Stimulated activated CD8-positive, alpha-beta memory T cell treated with anti-CD3 and anti-CD28 coated beads, Interleukin-7, amount 100 ng/mL, for 48 hours (primary cell): ENCODE measurements at places on chromosomes 11 and 22.

DNA sequence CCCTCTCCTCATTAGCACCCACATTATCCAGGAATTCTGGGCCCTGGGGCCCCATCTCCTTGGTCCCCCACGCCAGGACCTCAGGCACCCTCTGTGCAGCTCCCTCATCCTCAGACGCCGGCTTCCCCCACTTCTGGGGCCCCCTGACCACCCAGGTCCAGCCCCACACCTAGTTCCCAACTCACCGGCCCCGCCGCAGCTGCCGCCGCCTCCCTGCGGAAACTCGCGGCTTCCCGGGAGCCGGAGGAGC lies at the start of gene PCSK7:
Gene PCSK7, minus strand, starts transcription at position 232 of the 250 bp plus-strand sequence. CDS start 2,229 bp downstream, outside the sequence.
- DNase-seq: peak; percentile 51

DNA sequence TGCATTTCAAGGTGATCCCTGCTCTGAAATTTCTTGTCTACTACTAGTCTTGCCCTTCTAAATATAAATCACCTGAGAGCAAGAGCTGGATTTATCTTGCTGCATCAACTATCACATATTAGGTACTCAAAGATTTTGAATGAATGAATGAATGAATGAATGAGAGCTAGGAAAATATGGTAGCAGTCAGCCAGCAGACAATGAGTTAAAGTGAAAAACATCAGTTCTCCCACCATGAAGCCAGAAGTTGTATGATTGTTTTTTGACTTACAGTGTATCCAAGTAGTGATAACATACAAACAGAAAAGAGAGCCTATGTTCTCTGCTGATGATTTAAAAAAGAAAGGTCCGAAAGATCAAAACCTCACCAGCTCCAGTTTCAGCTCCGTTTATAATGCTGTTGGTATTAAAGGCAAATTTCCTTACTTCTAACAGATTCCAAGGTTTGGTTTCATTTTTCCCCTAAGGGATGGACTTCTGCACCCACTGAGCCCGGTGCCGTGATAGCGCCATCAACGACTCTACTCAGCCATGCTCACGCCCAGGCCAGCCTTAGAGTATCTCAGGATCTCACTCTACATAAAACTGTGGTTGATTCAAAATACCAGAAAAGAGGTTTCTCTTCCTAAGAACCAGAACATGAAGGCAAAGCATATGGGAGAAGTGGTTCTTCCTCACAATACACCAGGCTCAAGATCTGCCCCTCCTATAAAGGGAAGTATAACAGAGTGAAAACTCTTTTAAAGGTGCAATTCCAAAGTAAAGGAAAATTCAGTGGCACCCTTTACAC lies 92.0 kb downstream of the SGSM3 start:
- DNase-seq: peak; percentile 19

DNA sequence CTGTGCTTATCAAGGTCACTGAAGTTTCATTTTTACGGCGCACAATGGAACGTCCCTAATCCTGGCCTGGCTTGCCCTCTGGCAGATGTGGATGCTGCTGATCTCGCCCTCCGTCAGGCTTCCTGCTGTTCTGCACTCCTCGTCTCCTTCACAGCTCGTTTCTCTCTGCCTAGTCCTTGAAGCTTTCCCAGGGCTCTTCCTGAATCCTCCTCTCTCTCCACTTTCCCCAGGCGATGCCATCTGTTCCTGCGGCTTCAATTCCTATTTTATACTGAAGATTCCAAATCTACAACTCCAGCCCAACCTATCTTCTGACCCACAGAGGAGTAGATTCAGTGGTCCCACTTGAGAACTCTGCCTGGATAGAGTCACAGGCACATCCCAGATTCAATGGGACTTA lies 14.2 kb downstream of the SLC22A8 start:
- DNase-seq: no peak

GRCh38 chr11:77082838-77083565 lies 16.2 kb downstream of the CAPN5 start:
- no peak for DNase-seq

- DNase-seq: no peak
Measured at GRCh38 chr11:72446929-72447769, 12.8 kb upstream of the CLPB start.

DNA sequence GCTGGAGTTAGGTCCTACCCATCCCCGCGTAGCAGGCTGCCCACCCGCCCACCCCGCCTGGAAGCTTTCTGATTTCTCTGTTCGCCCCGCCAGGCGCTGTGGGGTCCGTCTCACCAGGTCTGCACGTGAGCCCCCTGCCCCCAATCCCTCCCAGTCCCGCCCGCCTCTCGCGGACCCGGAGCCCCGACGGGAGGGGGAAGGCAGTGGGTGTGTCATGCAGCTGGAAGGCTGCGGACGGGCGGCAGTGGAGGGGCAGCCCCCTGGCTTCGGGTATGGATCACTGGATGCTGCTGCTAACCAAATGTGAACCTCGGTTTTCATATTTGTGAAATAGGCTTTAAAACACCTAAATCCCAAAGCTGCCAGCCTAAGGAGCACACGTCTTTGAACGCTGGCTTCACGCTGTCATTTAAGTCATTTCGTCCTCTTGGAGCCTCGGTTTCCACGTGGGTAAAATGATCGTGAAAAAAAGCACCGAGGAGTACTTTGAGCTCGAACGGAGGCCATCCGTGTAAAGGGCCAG lies 568 bp upstream of the BIK start:
- no peak for DNase-seq

DNA sequence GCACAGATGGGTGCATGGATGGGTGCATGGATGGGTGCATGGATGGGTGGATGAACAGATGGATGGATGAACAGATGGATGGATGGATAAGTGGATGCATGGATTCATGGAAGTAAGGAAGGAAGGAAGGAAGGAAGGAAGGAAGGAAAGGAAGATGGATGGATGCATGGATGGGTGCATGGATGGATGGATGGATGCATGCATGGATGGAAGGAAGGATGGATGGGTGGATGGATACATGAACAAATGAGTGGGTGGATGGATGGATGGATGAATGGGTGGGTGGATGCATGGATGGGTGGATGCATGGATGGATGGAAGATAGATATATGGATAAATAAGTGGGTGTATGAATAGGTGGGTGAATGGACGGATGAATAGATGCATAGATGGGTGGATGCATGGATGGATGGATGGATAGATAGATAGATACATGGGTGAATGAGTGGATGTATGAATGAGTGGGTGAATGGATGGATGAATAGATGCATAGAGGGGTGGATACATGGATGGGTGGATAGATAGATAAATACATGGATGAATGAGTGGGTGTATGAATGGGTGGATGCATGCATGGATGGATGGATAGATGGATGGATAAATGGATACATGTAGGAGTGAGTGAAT lies 32.5 kb downstream of the IGF2 start:
- DNase-seq: no peak

DNA sequence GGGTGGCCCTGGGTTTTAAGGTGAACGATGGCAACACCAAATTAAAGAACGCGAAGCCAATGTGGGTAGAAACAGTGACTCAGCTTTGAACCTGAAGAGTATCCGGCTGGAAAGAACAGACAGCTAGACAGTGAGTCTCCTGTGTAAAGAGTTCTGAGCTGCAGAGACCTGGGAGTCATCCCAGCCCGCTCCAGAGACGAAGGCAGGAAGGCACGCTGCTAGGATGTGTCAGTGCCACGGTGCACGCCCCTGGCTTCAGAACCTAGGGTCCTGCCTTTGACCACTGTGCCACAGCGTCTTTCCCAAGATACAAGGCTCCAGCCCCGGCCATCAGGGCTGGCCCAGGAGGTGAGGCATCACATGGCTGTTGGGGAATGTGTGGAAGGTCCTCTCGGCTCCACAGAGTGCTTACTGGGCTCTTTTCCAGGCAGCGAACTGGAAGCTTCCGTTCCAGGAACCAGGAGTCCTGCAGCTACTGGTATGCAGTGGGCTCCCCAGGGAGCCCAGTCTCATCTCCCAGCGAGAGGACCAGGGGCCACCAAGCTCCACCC lies 29.9 kb downstream of the LRFN4 start:
- DNase-seq: no peak

- DNase-seq: no peak
Measured at GRCh38 chr11:79129702-79130101, 311.1 kb downstream of the TENM4 start.

DNA sequence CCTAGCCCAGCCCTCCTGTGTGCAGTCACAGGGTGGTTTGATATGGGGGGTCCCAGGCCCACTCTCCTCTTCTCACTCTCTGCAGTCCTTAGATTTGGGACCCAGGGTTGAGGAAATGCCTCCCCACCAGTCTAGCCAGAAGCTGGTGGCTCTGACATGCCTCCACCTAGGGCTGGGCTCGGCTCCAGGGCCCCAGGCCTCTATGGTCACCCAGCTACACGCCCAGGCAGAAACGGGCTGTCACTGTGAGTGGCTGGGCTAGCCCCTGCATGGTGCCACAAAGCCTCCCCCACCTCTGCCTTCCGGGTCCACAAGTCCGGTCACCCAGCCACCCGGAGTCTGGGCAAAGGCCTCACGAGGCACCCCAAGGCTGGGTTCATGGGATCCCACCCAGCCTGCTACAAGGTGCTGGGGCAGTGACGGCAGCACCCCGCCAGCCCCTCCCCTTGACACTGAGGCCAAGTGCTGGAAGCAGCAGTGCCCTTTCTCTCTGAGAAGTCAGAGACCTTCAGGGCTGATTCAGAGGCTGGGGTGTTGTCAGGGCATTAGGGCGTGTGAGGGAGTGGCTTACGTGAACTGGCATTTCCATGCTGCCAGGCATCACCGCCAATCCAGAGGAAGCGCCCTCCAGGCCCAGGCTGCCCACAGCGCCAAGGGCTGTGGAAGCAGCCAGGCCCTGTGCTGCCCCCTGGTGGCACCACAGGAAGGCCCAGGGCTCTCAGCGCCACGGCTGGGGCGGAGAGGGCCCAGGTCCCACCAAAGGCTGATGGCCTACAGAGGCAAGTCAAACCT lies 638 bp upstream of the PITPNM1 start:
- peak; percentile 79 for DNase-seq

DNA sequence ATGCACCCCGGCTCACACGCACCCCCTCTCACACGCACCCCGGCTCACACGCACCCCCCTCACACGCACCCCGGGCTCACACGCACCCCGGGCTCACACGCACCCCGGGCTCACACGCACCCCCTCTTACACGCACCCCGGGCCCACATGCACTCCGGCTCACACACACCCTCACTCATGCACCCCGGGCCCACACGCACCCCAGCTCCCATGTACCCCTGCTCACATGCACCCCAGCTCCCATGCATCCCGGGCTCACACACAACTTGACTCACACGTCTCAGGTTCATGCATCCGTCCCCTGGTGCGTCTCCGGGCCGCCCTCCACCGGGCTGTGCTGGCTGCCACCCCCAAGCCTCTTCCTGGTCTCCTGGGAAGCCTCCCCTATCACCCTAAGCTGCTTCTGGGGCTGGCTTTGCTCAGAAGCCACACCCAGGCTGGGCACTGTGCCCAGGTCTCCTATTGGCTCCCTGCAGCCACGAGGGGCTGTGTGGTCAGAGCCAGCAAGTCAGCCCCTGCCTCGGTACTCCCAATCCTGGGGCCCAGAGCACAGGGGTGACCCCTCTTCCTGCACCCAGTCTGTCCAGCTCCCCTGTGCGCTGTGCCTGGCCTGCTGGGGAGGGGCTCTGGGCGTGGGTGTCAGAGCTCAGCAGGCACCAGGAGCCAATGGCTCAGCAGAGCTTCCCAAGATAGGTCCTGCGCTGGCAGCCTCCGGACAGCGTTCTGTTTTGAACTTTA lies 16.9 kb downstream of the TSPAN4 start:
- no peak for DNase-seq

DNA sequence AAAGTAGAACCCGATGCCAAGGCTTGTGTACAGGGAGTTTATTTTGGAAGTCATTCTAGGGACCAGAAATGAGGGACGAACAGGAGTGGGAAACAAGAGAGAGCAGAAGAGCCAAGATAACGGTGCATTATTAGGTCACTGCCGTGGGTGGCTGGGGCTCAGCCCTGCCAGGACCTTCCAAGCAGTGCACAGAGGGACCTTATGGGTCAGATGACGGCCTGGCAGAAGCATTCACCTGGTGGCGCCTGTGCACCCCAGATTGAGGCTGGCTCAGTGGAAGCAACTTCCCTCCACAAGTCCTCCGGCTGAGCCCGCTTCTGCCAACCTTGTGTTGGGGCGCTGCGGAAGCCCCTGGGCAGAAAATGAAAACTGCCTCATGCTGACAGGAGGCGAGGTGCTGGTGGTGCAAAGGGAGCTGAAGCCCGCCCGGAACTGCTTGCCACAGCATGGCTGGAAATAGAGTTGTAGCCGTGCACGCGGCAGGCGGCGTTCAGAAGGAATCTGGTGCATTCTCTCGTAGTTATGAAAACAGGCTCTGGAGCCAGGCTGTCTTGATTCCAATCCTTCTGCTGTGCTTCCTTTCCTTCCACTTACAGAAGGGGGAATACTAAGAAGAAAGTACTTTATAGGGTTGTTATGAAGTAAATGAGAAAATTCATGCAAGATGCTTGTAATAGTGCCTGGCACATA lies 22.2 kb upstream of the TP53I11 start:
- DNase-seq: no peak

GRCh38 chr11:114762408-114762807 lies 84.1 kb downstream of the NXPE2 start:
- DNase-seq: no peak

DNA sequence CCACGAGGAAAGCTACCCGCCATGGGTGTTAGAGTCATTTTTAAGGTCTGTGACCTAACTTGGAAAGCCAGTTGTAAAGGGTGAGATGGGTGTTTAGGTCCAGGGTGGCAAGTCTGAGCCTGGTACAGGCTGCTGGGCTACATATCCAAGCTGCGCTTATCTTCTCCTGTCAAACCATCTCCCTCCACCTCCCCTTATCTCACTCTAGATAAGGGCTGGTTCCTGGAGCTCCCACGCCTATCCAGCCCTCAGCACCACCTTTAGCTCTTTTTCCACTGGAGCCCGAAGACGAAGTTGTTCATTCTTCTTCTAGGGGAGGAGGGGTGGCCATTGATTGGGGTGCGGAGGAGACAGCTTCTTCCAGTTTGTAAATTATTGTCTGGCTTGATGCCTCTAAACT lies 48.5 kb downstream of the MICAL2 start:
- no peak for DNase-seq

DNA sequence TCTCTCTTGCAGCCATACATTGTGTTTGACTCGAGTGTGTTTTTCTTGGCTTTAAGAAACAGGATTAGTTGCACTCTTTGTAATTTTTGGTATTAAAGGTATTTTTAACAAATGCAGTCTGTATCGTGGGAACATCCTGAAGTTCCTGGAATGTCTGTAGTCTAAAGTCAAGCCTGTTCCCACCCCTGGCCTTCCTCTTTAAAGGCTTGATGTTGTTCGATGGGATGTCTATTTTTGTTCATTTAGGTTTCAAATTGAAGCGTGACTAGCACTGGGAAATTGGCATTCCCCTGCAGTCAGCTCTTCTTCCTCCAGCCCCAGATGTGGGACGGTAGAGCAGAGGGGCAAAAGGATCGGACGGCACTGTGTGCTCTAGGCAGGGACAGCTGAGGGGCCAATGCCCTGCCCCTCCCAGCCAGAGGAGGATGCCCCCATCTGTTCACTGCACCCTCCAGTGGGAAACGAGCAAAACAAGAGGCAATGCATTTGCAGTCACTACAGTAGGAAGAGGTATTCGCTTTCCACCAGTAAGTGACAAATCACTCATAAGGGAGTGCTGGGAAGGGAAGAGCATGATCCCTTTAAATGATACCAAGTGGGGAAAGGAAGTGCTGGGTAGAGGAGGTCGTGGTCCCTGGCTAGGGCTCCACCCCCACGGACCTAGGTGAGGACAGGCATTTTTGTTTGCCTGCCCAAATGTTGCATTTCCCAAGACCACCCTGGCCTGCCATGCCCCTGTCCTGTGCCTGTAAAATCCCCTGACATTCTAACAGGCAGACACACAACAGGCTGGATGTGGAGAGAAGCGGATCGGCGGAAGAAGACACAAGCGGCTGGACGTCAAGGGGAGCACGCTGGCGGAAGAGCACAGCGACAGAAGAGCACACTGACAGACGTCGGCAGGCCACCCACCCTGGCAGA lies 47.4 kb upstream of the SEPTIN5 start:
- DNase-seq: no peak
